Hematopoietic multipotent progenitor cell treated with erythropoietin and hydrocortisone succinate and interleukin-3 and kit ligand, for 17 days (in vitro differentiated cells): ENCODE measurements at places on chromosomes 13 and 19.
A peak's percentile ranks its signal among the peaks of the same experiment; 100 is the strongest.

DNA sequence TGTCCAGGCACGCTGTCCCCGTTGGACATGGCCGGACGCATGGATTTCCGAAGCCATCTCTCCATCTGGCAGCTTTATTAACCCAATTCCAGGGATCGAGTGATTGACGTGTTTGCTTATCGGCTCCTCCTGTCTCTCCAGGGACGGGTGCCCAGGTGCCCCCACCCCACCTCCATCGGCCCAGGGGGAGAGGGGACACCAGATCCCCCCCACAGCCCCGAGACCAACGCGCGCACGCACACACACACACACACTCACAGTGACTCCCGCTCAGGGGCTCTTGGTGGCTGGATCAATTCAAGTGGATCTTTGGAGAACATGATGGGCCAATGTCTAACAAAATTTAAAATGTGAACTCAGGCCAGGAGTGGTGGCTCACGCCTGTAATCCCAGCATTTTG is 23.1 kb upstream of the ONECUT3 start:
- no peak for DNase-seq

DNA sequence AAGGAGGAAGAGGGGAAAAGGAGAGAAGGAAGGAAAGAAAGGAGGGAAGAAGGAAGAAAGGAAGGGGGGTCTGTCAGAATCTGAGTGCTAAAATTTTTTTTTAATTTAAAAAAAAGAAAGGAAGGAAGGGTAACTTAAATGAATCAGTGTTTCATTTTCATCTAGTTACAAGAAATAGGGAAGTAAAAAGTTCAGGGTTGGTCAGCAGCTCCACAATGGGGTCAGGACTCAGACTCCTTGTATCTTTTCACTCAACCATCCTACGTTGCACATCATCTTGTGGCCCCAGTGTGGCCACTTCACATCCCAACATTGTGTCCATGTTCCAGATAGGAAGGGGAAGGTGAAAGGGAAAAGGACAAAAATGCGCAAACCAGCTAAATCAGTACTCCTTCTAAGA is 14.3 kb upstream of the FNDC3A start:
- no peak for DNase-seq

DNA sequence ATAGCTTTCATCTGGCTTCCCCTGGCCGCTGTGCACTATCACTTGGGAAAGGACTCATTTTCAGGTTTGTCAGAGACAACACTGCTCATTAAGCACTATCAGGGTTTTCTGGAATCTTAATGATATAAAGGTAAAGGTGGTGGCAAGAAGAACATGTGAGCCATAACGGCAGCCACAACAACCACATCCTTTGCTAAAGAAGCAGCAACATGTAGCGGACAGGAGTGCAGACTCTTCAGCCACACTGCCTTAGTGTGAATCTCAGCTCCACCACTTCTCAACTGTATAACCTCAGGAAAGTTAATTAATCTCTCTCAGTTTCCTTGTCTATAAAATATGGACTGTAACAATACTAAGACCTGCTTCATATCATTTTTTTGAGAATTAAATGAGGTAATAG is 24.1 kb upstream of the MIR17HG start:
- DNase-seq = no peak

- no peak for DNase-seq
Measured at GRCh38 chr19:4707956-4708650, 15.5 kb downstream of the DPP9 start.

GRCh38 chr19:57443121-57443696 is 8.1 kb downstream of the ZNF749 start:
- no peak for DNase-seq

DNA sequence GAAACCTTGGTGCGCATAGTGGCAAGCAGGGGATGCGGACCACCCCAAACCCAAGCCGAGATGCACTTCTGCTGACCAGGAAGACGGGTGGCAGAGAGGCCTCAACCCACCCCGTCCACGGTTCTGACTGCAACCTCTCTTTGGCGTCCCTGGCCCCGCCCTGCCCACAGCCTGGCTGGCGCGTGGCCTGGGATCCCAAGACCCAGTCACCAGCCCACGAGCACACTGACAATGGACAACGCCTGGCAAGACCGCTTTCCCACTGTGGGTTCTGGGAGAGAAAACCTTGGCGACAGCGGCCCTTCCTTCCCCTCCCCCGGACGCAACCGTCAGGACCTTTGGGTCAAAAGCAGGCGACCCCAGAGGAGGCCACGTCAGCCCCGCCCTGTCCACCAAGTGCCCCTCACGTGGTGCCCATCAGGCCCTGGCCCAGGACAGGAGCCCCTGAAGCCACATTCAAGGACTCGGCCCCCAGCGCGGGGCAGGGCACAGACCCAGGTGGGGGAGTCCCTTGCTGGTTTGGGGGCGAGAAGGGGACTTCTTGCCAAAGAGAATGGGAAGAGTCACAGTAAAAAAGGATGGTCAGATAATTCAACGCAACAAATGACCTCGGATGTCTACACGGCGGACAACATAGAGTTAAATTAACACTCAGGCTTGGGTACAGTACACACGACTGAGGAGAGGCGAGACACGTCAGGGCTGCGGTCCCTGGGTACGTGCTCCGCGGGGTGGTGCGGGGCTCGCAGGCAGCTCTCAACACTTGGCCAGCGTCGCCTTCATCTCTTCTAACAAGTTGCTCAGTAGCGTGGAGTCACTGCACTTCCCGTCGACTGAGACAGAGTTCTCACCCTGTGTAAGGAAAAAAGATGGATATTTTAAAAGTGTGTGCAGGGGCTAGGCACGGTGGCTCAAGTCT is 5.0 kb downstream of the IZUMO4 start:
- no peak for DNase-seq

- no peak for DNase-seq
Measured at GRCh38 chr13:50290186-50290585, 274.9 kb downstream of the KCNRG start.

- DNase-seq = no peak
Measured at GRCh38 chr19:16160445-16160942, 12.8 kb downstream of the CIB3 start.

- no peak for DNase-seq
Measured at GRCh38 chr19:3494051-3494450, 6.4 kb downstream of the DOHH start.

GRCh38 chr13:23572836-23573235 is 2.6 kb downstream of the TNFRSF19 start:
- DNase-seq = no peak

- no peak for DNase-seq
Measured at GRCh38 chr13:94332359-94333096, 147.0 kb downstream of the DCT start.

- no peak for DNase-seq
Measured at GRCh38 chr13:30982906-30983305, 50.5 kb downstream of the TEX26 start.

- no peak for DNase-seq
Measured at GRCh38 chr19:50322931-50323781, 6.0 kb downstream of the KCNC3 start.

DNA sequence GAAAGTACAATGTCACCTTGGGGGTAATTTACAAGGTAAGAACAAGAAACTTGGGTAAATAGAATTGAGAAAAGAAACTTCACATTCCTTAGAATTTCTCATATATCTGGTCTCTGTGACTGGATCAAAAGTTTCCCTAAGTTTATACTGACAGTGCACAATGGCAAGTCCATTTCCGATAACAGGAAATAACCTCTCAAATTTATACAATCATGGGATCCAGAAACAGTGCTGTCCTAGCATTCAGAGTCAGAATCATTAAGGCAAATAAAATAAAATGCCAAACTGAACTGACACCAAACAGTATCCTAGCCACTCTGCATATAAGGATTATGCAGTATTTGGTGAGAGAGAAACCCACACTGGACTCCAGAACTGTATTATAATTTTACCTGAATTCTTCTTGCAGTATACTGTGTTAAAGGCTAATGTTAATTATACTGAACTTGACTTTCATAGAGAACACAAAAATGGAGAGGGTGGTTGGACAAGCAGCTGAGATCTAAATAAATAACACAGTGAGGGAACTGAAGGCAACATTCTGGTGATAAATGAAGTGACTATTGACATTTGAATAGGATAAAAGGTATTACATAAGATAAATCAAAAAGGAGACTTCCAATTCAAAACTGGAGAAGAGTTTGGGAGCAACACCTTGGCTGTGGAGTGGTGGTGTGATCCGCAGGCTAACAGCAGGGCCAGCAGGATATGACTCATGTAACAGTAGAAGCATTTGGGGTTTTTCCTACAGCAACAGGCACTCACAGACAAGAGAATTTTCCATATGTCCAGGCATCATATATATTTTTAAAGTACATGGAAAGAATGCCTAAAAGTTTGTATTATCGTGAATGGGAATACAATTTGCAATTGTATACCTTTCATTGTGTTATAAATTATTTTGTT is 932.5 kb upstream of the MIR17HG start:
- no peak for DNase-seq

DNA sequence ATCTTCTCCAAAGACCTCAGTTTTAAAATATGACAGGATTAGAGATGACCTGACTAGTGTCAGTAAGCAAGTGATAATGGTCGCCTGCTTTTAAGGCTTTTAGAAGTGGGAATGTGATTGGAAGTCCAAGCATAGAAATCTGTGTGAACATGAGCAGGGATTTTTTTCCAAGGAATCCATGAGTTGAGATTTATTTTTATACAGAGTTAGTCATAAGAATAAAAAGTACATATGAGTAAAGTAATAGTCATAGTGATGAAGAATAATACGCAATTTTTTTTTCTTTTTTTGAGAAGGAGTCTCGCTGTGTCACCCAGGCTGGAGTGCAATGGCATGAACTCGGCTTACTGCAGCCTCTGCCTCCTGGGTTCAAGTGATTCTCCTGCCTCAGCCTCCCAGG is 1.6 kb downstream of the ZNF546 start:
- DNase-seq = no peak

GRCh38 chr19:39681416-39681815 is 22.9 kb upstream of the LGALS14 start:
- DNase-seq = no peak

GRCh38 chr13:65914716-65915115 is 1315.4 kb downstream of the PCDH9 start:
- DNase-seq = no peak

GRCh38 chr19:18964121-18964520 is 23.1 kb upstream of the HOMER3 start:
- no peak for DNase-seq

- DNase-seq = peak; percentile 83
Measured at GRCh38 chr19:42270346-42271044, 1.4 kb downstream of the CIC start.

GRCh38 chr13:72403396-72404010 is 323.9 kb downstream of the MZT1 start:
- no peak for DNase-seq

DNA sequence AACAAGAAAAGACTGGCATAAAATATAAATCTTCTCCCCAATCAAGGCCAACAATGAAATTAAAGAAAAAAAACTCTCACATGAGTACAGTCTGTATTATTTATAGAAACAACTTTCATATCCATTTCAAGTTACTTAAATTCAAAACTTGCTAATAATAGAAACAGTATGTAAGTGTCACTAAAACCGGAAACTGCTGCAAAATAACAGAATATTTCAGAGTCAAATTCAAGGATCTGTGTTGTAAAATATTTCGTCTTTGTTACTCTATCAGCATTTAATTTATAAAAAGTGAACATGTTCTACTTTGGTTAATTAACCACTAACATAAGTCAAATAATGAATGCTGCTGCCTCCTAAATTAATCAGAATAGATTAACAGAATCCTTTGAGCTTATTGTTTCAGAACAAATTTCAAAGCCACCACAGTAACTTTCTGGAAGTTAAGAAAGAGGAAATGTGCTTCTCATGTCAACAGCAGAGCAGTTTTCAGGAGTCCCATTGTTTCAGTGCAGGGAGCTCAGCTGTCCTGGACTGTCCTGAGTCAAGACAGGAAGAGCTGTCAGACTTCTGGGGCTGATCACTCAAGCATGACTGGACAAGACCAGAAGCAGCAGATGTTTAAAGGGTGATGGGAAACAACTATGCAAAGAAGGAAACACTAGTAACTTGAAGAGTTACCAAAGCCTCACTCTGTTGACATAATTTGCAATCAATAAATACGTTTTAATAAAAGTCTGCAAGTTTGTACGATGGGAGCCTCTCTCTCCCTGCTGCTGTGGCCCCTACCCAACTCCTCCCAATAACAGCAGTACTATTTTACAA is 76.9 kb downstream of the FOXO1 start:
- no peak for DNase-seq

GRCh38 chr13:112747256-112747655 is 57.4 kb downstream of the ATP11A start:
- no peak for DNase-seq

DNA sequence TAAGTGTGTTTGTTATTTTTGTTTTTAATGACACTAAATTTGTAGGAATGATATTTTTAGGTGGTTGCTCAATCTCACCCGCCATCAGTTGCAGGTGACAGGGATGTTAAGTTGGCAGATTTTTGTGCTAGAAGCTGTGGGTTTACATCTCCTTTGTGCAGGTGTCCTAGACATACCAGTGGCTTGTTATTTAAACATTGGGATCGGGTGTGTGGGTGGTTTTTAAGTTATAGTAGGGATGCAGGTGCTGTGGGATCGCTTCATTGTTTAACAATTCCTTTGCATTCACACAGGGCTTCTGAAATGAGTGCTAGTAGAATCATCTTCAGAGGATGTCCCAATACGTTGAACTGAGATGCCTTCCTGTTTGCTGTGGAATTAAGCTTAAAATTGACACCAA is 100.0 kb downstream of the SHISA2 start:
- no peak for DNase-seq
